A549 (cell line): ENCODE measurements at places on chromosomes 4 and X.

DNA sequence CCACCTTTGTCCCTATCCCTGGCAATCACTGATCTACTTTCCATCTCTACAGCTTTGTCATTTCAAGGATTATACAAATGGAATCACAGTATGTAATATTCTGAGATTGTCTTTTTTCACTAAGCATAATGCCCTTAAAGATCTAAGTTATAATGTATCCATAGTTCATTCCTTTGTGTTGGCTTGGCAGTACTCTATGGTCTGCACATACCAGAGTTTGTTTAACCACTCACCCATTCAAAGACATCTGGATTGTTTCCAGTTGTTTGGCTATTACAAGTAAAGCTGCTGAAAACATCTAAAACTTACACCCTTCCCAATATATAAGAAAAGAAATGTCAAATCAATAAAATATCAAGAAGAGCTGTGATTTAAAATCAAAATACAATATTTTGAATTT is 26.0 kb upstream of the AWAT1 start:
- no peak for DNase-seq

- DNase-seq = no peak
These were observed 214.1 kb downstream of the BCOR start for GRCh38 chrX:39883666-39884065.

GRCh38 chr4:1646690-1647089 is 37.4 kb downstream of the FAM53A start:
- no peak for DNase-seq

GRCh38 chr4:184473499-184474262 is 669 bp downstream of the IRF2 start:
- DNase-seq = peak; percentile 21

DNA sequence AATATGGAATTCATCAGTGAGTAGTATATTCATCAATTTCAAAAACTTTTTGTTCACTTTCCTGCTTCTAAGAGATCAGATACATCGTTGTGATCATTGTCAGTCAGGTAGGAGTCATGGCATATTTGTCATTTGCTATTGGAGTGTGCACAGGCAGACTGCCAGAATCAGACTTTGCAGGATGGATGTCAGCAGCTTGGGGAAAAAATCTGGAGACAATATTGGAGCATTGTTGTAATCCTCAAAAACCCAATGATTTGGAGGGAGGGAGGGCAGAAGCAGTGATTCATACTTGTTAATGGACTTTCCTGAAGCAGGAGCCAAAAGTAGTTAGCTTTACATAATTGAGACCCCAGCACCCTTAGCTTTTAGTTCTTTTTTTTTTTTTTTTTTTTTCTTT is 59.6 kb upstream of the DRP2 start:
- DNase-seq = no peak

DNA sequence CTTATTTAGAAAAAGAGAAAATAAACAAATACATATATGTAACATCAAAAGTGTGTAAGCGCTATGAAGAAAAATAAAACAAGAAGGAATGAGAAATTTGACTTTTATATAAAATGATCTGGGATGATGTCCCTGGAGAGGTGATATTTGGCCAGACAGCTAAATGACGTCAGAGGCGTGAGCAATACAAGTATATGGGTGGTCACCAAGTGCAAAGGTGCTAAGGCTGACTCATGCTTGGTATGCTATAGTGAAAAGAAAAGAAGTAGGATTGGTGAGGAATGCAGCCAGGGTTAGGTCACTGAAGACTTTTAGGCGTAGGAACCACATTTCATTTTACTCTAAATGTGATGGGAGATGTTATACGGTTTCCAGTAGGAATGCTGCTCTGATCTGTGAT is 1049.1 kb upstream of the TENM3 start:
- DNase-seq = peak; percentile 3

DNA sequence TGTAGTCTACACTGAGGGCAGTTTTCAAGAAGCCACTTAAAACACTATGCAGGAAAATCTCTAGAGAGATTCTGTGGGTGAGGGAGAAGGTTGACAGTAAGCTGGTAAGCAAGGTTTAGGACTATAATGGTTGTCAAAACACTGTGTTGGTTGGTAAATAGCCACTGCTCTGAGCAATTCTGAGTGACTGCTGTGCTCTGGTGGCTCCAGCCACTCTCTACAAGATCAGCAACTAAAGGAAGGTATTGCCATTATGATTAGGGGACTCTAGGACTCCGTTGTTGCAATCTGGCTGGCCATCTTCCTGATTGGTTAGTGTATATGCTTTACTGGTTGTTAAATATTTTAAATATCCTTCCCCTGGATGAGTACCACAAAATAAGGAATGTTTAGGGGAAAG is 5.5 kb upstream of the FAM47E start:
- DNase-seq = no peak

GRCh38 chr4:150950657-150951288 is 64.3 kb downstream of the LRBA start:
- peak; percentile 67 for DNase-seq

DNA sequence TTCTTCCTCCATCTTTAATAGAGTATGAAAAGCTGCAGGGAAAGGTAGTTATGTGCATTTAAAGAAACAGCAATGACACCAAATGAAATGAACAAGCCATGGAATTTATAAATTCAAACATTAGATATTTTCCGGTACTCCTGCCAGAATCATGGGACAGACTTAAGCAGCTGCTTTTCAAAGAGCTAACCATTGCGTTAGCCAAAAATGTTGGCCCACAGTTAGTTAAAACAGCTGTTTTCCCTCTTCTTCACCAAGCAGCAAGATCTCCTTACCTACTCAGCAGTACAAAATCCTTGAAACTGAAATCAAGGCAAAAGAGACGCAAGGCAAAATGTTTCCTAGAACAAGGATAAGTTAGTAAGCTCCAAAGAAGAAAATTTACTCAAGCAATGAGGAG is 64.0 kb downstream of the MANBA start:
- no peak for DNase-seq

DNA sequence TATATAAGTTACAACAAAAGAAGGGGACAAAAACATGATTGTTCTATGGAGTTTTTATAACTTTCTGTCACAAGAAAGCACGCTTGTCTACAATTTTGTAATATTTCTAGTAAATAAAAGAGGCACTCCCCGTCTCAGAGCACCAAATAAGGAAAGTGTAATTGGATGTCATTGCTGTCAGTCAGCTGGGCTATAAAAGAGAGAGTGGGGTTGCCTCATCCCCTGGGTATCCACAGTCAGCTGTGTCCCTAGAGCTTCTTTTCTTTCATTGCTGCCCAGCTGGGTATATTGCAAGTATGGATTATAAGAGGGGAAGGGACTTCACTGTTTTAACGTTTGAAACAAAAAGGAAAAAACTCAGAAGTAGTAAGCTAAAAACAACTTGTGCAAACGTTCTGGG is 61.3 kb downstream of the NPNT start:
- DNase-seq = no peak

GRCh38 chr4:26859762-26860156 is 882 bp upstream of the STIM2 start:
- DNase-seq = no peak

- DNase-seq = no peak
These were observed 137.2 kb downstream of the FNIP2 start for GRCh38 chr4:158906073-158906472.

DNA sequence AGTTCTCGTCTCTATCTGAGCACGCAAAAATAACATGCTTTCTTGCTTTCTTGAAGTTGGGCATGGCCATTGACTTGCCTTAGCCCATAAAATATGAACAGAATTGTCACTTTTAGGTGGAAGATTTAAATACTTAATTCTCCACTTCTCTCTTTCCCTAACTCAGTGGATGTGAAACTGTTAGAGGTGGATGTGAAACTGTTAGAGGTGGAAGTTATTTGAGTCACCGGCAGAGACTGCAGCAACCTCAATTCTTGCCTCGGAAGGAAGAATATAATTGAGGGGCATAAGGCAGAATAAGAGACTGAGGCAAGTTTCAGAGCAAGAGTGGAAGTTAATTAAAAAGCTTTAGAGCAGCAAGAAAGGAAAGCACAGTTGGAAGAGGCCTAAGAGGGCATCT is 2.8 kb upstream of the PARM1 start:
- no peak for DNase-seq

DNA sequence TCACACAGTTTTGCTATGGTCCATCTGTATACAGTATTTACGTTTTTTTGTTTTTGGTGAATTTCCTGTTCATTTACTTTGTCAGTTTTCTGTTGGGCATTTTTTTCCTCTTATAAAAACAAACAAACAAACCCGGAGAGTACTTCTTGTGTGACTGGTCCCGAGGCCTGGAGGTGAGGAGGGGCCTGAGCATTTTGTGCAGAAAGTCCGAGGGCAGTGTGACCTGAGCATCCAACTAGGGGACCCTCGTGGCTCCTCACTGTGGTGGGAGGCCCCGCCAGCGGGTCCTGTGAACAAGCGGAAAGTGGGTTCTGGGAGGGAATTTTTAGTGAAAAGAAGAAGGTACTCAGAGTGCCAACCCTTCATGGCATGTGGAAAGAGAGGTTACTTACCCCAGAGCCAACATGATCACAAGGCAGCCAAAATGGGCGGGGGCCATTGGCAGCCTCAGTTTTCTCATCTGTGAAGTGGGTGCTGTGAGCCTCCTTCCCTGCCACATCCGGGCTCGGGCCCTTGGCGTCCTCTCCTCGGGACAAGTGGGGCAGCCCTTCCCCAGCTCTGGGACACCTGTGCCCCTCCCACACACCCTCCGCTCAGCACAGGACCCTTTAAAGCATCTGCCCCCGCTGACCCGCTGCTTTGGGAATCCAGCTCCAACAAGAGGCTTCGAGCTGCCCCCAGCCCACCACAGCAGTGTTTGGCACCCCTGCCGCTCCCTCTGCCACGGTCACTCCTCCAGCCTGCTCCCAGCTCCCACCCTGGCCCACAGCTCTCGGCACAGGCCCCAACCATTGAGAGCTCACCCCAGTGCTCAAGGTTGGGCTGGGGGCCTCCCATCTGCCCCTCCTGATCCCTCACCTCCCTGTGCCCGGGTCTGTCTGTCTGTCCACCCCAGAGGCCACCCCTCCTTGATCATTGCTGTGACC is 22.8 kb upstream of the GPR78 start:
- DNase-seq = no peak

GRCh38 chr4:48195374-48195773 is 61.3 kb upstream of the TXK start:
- no peak for DNase-seq

DNA sequence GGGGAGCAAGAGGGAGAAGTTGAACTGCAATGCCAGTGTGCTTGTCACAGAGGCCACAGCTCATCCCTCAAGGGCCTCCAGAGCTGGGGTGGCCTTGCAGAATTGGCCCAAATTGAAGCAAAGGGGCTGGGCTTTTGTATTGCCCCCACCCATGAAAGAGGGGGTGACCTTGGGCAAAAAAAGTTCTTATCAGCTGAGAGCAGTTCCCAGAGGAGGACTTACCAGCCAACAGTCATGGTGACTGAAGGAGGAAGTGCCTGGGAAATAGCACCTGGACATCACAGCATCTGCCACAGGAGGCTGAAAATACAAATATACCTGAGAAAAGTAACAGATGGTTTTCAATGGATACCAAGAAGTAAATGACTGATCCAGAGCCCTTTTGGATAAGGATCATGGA is 262.4 kb downstream of the MID1IP1 start:
- DNase-seq = no peak

GRCh38 chrX:26783512-26784225 is 567.7 kb downstream of the MAGEB5 start:
- peak; percentile 40 for DNase-seq

DNA sequence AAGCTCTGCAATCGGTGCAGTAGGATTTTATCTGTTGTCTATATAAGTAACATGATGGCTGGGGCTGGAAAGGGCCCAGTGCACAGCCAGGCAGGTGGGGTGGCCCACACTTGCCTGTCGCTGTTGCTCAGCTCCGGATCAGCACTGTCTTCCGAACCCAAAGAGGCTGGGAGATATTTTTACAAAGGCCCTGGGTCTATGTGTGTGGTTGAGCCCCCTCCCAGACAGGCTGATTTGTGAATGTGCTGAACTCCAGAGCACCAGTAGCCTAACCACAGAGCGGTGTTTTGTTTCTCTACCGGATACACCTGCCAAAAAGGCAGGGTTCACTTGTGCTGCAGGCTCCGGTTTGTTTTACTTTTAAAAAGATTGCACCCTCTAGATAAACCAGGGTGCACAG is 33.5 kb upstream of the CHRNA9 start:
- DNase-seq = no peak

- DNase-seq = no peak
These were observed 8.4 kb upstream of the SORCS2 start for GRCh38 chr4:7183780-7184460.

DNA sequence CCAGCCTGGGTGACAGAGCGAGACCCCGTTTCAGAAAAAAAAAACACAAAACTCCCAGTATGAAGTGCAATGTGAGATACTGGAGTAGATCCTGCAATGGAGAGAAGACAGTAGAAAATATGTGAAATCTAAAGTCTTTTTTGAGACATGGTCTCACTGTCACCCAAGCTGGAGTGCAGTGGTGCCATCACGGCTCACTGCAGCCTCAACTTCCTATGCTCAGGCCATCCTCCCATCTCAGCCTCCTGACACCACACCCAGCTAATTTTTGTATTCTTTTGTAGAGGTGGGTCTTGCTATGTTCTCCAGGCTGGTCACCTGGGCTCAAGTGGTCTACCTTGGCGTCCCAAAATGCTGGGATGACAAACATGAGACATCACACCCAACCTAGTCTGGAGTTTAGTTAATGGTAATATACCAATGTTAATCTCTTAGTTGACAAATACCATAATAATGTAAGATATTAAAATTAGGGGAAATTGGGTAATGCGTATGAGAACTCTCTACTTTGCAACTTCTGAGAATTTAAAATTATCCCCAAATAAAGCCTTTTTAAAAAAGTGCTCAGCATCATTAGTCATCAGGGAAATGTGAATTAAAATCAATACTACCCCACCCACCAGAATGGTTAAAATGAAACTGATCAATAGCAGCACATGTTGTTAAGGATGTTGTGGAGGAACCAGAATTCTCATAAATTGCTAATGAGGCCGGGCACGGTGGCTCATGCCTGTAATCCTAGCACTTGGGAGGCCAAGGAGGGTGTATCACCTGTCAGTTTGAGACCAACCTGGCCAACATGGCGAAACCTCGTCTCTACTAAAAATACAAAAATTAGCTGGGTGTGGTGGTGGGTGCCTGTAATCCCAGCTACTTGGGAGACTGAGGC is 15.0 kb downstream of the RBMX start:
- no peak for DNase-seq

- DNase-seq = no peak
These were observed 104.1 kb upstream of the DDIT4L start for GRCh38 chr4:100294356-100294755.

DNA sequence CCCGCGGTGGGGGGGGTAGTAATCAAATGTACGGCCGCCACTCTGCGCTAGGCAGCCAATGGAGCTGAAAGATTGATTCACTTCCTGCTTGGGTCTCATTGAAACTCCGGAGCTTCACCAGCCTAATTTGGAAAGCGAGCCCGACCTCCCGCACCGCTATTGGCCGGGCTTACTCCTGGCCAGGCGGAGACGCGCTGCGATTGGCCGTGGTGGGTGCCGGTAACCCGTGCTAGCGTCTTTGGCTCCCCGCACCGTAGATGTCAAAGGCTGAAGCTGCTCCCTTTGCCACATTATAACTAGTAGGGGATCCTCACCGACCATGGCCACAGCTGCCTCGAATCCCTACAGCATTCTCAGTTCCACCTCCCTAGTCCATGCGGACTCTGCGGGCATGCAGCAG is at the start of gene POU3F4:
POU3F4 (plus strand) TSS at position 285 of the 400 bp plus-strand sequence; CDS start at position 320, 35 bp downstream.
- DNase-seq = no peak
